ENCODE measurements at places on chromosomes 7 and 10. TPM values are rescaled to one million over a fixed set of nuclear protein-coding genes. Genes with fewer than 3 reads are reported as not detected.

The CALML5 gene
- total RNA-seq = not detected

The TMEM120A gene
- total RNA-seq = 18.9 TPM

The VENTX gene
- total RNA-seq = not detected

The CYP2C19 gene
- not detected for total RNA-seq

The CCDC172 gene
- total RNA-seq = not detected

The LGI1 gene
- not detected for total RNA-seq

The PRKAG2 gene
- 17.8 TPM for total RNA-seq

The C1GALT1 gene
- total RNA-seq = 58.7 TPM

The POLR2J gene
- 20.3 TPM for total RNA-seq

The EPO gene
- total RNA-seq = not detected

The IFIT2 gene
- total RNA-seq = 22.8 TPM

The CPA2 gene
- total RNA-seq = not detected

The TRIM56 gene
- 12.8 TPM for total RNA-seq

The ADCYAP1R1 gene
- total RNA-seq = 0.19 TPM

The MEIG1 gene
- total RNA-seq = not detected

The ZNF239 gene
- total RNA-seq = 12.1 TPM

The SORBS1 gene
- total RNA-seq = 1.1 TPM

The GRID2IP gene
- total RNA-seq = under 0.01 TPM

The TAS2R16 gene
- not detected for total RNA-seq

The TSPAN12 gene
- 5.9 TPM for total RNA-seq

The CD36 gene
- total RNA-seq = 406 TPM

The CH25H gene
- 1.4 TPM for total RNA-seq

The NODAL gene
- total RNA-seq = not detected

The ZNF467 gene
- total RNA-seq = 0.77 TPM

The COL28A1 gene
- total RNA-seq = under 0.01 TPM

The NPC1L1 gene
- under 0.01 TPM for total RNA-seq

The LANCL2 gene
- total RNA-seq = 22.8 TPM

The ADGRA1 gene
- total RNA-seq = not detected

The TMEM248 gene
- total RNA-seq = 79.6 TPM
